ENCODE measurements at places on chromosomes 6 and 20. TPM values are rescaled to one million over a fixed set of nuclear protein-coding genes. Genes with fewer than 3 reads are reported as not detected.

Gene PI16
- polyA plus RNA-seq, result 2.3 TPM

Gene TMEM14A
- polyA plus RNA-seq, result 34.6 TPM

Gene TFAP2D
- polyA plus RNA-seq, result not detected

Gene SLC23A2
- polyA plus RNA-seq, result 11.3 TPM

Gene HFE
- 7.2 TPM for polyA plus RNA-seq

Gene CLPSL1
- polyA plus RNA-seq, result not detected

Gene RAB44
- not detected for polyA plus RNA-seq

Gene CEP85L
- 15.2 TPM for polyA plus RNA-seq

Gene GPLD1
- 0.95 TPM for polyA plus RNA-seq

Gene ESR1
- 1.5 TPM for polyA plus RNA-seq

Gene PSORS1C2
- not detected for polyA plus RNA-seq

Gene PROKR2
- polyA plus RNA-seq, result not detected

Gene LINC00237
- not detected for polyA plus RNA-seq

Gene SLC35D3
- polyA plus RNA-seq, result not detected

Gene SMIM26
- polyA plus RNA-seq, result 202 TPM

Gene SDCBP2
- 0.91 TPM for polyA plus RNA-seq

Gene CLVS2
- not detected for polyA plus RNA-seq

Gene HLA-DQB1
- 155 TPM for polyA plus RNA-seq

Gene MCCD1
- polyA plus RNA-seq, result not detected

Gene BTBD9
- 15.2 TPM for polyA plus RNA-seq

Gene PLCB1
- 0.28 TPM for polyA plus RNA-seq

Gene TMEM217
- polyA plus RNA-seq, result not detected

Gene ISM1
- 0.13 TPM for polyA plus RNA-seq

Gene ZNF165
- 3.5 TPM for polyA plus RNA-seq

Gene C6orf52
- 1.1 TPM for polyA plus RNA-seq

Gene RAET1G
- not detected for polyA plus RNA-seq

Gene FOXA2
- not detected for polyA plus RNA-seq

Gene VGLL2
- polyA plus RNA-seq, result not detected

Gene BEND6
- not detected for polyA plus RNA-seq

Gene GHRH
- polyA plus RNA-seq, result not detected

Gene PRKN
- polyA plus RNA-seq, result 0.55 TPM

Gene SRF
- 5.0 TPM for polyA plus RNA-seq

Gene PDYN
- not detected for polyA plus RNA-seq

Gene TOX2
- polyA plus RNA-seq, result 0.73 TPM

Gene CLDN20
- polyA plus RNA-seq, result not detected

Gene KCNS1
- not detected for polyA plus RNA-seq

Gene PI3
- polyA plus RNA-seq, result 0.65 TPM

Gene PTK7
- not detected for polyA plus RNA-seq

Gene FUT9
- polyA plus RNA-seq, result not detected

Gene OPN5
- not detected for polyA plus RNA-seq

Gene PHACTR3
- polyA plus RNA-seq, result not detected

Gene DPPA5
- polyA plus RNA-seq, result not detected

Gene RAD21L1
- polyA plus RNA-seq, result not detected

Gene LYRM4
- polyA plus RNA-seq, result 36.3 TPM

Gene VAPB
- polyA plus RNA-seq, result 32.9 TPM

Gene OXT
- polyA plus RNA-seq, result 0.59 TPM

Gene PAQR8
- polyA plus RNA-seq, result 6.4 TPM

Gene SLC17A2
- not detected for polyA plus RNA-seq

Gene UTRN
- polyA plus RNA-seq, result 76.7 TPM

Gene LHFPL5
- not detected for polyA plus RNA-seq

Gene CCNC
- 35.6 TPM for polyA plus RNA-seq

Gene TPMT
- 5.4 TPM for polyA plus RNA-seq

Gene SHLD1
- 19.8 TPM for polyA plus RNA-seq

Measured in IgD-negative memory B cell (primary cell).